ENCODE measurements at places on chromosomes 12 and 14.
A peak's percentile ranks its signal among the peaks of the same experiment; 100 is the strongest.

- no peak overlapping the region for H3K4me3 ChIP-seq
- no peaks in the 10 kb centered on the region for H3K27me3 ChIP-seq
Observed at GRCh38 chr12:25182765-25183164, 12.2 kb downstream of the DNAI7 start.

DNA sequence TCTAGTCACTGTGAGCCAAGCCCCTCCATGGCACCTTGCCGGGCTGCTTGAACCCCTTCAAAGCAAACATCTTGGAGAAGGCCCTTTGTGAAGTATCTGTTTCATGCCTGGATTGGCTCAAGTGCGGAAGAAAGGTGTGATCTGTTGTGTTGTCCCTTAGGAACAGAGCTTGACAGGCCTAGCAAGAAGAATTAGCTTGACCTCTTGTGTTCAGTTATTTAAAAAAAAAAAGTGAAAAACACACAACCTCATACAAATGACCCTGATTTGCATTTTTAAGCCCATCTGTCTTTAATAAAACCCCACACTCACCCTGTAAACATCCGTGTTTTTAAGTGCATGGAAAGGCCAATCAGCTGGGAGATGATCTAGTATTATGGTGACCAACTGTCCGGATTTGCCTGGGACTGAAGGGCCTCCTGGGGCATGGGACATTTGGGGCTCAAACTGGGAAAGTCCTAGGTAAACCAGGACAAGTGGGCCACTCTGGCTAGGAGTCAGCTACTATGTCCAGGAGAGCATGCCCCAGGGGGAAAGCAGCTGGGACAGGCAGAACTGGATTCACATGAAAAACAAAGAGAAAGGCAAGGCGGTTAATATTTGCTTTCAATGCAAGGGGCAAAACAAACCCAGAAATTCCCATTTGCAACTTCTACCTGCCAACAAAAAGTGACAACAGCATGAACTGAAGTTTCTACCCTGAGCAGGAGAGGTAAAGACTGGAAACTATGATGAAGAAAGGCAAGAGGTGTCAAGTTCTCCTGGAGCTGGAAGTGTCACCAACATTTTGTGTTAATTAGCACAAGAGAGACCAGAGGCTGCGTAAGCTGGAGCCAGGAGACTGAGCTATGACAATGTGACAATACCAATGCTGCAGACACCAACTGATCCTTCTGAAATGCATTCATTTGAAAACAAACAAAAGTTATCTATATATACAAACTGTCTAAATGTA lies 78.6 kb downstream of the CLMN start:
- H3K4me1 ChIP-seq: peaks cover 27% of the 10 kb centered on the region
- no peak for DNase-seq
- no peaks in the 10 kb centered on the region for H3K27me3 ChIP-seq
- H3K27ac ChIP-seq: peak overlapping the region; percentile 75
- no peak overlapping the region for H3K4me3 ChIP-seq

- no peak overlapping the region for H3K27ac ChIP-seq
- DNase-seq: no peak
- no peaks in the 10 kb centered on the region for H3K4me1 ChIP-seq
Observed at GRCh38 chr12:127272864-127273263, 994.1 kb upstream of the TMEM132C start.

DNA sequence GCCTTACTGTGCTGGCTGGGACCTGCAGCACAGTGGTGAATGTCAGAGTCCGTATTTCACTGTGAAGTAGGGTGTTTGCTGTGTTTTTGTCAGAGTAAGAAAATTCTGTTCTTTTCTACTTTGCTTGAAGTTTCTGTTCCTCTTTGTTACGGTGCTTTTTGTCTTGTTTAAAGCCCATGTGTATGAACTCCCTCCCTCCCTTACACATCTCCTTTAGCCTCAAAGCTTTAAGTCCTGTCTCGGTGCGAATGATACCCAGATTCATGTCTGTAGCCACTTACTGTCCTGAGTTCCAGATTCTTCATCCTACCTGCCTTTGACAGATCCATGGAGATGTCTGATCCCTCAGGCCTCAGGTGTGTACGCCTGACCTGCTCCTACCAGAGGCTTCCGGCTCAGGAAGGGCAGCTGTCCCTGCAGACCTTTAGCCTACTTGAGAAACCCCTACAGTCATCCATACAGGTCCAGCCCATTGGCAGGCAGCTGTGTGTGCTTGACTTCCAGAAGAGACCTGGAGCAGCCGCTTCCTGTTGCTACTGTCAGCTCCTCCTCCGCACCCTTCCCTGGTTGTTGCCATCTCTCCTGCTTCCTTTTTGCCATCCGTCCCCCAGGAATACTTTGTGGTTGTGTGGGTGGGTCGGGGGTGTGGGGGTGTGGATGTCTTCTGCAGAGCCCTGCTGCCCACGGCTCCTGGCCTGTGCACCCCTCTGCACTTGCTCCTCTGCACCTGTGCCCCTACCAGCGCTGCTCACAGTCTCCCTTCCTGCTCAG lies 72.9 kb downstream of the DDX51 start:
- no peak overlapping the region for H3K4me3 ChIP-seq
- no peaks in the 10 kb centered on the region for H3K4me1 ChIP-seq
- peaks cover 25% of the 10 kb centered on the region for H3K36me3 ChIP-seq
- no peak overlapping the region for H3K27ac ChIP-seq

GRCh38 chr12:75783093-75783877 lies 248.3 kb downstream of the PHLDA1 start:
- H3K27me3 ChIP-seq: no peaks in the 10 kb centered on the region
- no peaks in the 10 kb centered on the region for H3K36me3 ChIP-seq
- DNase-seq: no peak
- H3K4me3 ChIP-seq: no peak overlapping the region
- H3K4me1 ChIP-seq: peaks cover 26% of the 10 kb centered on the region
- H3K27ac ChIP-seq: no peak overlapping the region

All from mesothelial cell of epicardium (in vitro differentiated cells).